ENCODE measurements at places on chromosomes 16 and 17.

GRCh38 chr17:79041041-79041570 is 17.1 kb downstream of the C1QTNF1 start:
- no peak for DNase-seq

GRCh38 chr16:17470182-17470907 is 415 bp downstream of the XYLT1 start:
- DNase-seq: no peak

DNA sequence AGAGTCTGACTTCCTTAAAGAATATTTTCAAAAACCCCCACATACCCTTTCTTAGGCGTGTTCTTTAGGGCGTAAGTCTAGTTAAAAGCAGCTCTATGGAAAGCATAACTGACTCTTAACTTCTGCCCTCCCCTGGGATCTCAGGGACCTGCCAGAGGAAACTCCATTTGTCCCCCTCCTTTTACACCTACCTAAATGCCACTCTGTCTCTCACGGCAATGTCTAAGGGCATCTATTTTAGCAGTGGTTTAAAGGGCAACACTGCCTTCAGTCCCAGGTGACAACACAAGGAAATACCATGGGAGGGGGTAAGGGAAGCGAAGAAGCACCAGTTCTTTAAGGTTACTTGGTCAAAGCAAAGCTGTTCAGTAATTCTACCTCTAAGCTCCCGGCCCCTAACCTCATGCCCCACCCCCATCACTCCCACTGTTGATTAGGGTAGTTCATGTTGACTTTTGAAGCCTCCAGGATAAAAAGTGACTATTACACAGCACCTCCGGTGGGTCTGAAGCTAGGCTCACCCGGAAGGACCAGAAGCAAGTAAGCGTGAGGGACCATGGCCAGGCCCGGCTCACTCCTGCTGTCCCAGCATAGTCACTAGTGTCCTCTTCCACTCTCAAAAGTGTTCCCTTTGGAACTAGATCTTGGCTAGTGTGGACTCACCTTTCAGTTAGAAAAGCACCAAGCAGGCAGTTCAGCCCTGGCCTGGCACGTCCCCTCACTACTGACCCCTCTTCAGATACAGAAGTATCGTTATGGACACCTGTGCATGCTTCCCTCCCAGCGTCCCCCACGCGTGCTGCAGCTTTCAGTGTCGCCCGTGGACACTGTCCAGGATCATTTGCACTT is 47.1 kb downstream of the CYTH1 start:
- no peak for DNase-seq

DNA sequence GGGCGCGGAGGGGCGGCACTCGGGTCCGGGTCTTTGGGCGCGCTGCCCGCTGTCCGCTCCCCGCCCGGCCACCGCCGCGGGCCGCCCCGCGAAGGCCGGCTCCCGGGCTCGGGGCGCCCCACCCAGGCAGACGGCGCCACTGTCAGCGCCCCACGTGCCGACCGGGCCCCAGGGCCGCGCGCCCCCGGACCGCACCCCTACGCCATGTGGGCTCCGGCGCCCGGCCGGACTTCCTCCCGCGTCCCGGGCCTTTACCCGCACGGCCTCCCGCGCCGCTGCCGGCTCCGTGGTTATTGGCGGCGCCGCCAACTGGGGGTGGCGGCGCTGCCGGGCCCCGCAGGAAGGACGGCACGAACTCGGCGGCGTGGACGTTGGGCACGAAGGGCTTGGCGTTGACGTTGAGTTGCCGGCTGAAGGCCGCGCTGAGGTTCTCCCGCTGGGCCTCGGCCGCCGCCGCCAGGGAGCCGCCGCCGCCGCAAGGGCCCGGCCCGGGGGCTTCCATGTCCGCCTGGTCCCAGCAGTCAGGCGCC is 577 bp downstream of the GSPT1 start:
- peak; percentile 7 for DNase-seq

GRCh38 chr17:29569245-29569950 is 897 bp downstream of the TP53I13 start:
- DNase-seq: no peak

DNA sequence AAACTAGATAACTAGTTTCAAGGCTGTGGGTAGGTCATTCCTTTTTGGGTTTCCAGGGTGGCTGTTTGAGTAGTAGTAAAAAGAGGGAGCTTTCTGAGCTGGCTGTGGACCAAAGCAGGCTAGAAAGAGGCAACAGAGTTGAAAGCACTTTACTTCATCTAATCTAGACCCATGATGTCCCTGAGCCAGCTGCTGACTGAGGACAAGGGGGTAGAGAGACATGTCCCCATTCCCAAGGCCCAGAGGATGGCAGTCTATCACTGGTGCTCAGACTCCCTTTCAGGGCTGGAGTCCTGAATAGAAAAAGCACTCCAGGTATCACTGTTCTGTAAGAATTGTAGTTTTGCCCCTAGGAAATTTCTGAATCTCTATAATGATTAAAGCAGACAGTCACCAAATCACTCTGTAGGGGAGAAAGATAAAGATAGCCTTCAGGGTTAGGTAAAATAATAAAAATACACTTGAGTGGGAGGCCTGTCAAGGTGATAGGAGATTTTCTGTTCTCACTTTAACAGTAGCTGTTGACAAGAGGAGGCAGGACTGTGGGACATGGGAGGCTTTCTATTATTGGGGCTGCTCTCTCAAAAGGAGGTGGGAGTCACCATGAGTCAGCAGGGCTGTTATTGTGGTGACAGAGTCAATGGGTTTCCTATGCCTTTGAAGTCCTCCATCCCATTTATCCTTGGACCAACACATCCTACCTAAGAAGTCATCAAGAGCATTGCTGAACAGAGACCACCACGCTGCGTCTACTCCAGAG is 190.2 kb upstream of the MPHOSPH6 start:
- no peak for DNase-seq

GRCh38 chr17:65609286-65609685 is 47.8 kb upstream of the AXIN2 start:
- no peak for DNase-seq

GRCh38 chr17:50152736-50153135 is 2.3 kb upstream of the PPP1R9B start:
- DNase-seq: no peak

GRCh38 chr16:57559072-57559790 is 16.8 kb downstream of the ADGRG5 start:
- no peak for DNase-seq

GRCh38 chr17:9729735-9730420 is 61.5 kb downstream of the DHRS7C start:
- no peak for DNase-seq

- no peak for DNase-seq
Measured at GRCh38 chr17:14019186-14019956, 49.9 kb upstream of the COX10 start.

- no peak for DNase-seq
Measured at GRCh38 chr16:54957403-54958166, 26.9 kb downstream of the IRX5 start.

GRCh38 chr17:19513897-19514488 is 19.7 kb upstream of the SLC47A1 start:
- no peak for DNase-seq

DNA sequence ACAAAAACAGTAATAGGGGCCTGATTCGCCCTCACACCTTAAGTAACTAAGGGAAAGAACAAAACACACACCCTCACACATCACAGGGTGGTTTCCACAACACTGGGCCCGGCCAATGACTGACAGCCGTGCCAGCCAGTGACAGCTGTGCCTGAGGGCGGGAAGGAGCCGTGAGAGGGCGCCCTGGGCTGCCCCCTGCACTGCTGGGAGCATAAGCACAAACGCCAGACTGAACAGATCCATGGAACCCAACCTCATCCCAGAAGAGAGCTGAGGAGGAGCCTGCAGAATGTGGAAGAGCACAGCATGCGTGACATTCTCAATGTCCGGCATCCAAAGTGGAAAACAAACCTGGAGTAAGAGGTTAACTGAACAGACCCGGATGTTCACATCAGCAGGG is 16.0 kb downstream of the CSNK1D start:
- DNase-seq: peak; percentile 57

DNA sequence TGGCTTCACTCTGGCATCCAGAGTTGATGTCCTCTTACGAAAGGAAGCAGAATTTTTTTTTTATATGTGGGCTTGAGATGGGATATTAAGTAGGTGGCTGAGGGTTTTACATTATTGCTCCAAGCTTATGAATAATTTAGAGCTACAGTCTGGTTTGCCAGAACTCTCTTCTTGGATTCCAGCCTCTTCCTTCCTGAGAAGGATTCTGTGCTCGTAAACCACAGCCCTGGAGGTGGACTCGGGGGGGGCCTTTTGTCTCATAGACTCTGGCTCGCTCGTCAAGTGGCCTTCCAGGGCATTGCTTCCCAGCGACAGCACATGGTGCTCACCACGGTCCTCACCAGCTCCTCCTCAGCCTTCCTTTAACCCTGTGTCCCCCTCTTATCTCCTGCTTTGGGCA is 43.2 kb downstream of the TMEM11 start:
- DNase-seq: no peak

GRCh38 chr17:62696256-62696655 is 68.8 kb downstream of the MRC2 start:
- DNase-seq: no peak

DNA sequence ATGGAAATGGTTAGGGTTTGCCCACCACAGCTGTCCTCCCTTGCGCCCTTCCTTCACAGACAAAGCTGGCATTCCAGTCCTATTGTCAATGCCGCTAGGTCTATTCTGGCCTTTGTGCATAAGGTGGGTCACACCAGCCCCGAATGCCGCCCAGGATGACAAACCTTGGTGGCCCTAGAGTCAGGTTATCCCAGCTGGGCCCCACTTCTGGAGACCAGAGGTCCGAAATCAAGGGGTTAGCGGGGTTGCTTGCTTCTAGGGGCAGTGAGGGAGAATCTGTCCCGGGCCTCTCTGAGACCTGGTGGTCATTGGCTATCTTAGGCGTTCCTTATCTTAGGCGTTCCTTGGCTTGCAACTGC is 472.1 kb downstream of the SOX9 start:
- no peak for DNase-seq

DNA sequence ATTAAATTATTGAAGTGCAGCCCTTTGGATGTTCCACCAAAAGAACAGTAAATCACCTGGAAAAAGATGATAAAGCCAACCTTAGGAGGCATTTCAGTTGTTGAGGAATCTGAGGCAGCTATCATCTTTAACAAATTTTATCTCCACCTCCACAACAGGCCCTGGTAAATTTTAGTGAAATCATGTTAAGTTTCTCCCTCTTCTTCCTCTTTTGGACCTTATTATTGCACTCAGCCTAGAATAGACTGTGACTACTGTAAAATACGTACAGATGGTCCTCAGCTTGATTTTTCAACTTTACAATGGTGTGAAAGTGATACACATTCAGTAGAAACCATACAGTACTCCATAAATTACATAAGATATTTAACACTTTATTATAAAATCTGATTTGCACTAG is 90.3 kb downstream of the USP32 start:
- DNase-seq: no peak

GRCh38 chr17:41018541-41018940 is 8.5 kb downstream of the KRTAP1-5 start:
- DNase-seq: no peak

DNA sequence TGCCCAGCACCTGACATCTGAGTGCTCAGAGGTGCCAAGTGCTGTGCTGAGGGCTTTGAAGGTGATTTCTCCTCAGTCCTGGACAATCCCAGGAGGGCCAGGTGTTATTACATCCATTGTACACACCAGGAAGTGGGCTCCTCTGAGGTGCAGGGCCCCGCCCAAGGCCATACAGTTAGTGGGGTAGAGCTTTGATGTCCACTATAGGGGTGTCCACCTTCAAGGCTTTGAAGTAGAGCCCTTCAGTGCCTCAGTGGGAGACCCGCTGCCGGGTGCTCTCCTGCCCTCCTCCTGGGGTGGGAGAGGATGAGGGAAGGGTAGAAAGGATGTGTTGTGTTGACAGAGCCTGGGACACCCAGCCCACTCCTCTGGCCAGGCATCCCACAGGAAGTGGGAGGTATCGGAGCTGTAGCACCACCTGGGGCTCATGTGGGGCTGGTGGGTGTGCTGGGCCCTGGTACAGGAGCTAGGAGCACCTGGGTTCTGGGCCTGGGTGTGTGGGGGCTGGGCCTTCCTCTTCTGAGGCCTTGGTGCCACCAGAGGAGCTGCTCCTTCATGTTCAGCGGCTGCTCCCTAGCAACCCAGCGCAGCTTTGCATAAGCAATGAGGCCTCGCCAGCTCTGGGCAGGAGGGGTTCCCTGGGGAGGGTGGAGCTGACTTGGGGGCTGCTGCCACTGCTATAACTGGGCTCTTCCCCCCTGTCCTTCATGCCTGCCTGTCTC is 7.4 kb downstream of the LASP1 start:
- no peak for DNase-seq

GRCh38 chr17:47897561-47897960 is 1.5 kb downstream of the SP2 start:
- no peak for DNase-seq

- no peak for DNase-seq
Measured at GRCh38 chr16:19753815-19754643, 36.0 kb downstream of the IQCK start.

All from activated CD8-positive, alpha-beta memory T cell treated with anti-CD3 and anti-CD28 coated beads for 1 hour (primary cell).